Astrocyte (in vitro differentiated cells and primary cell): ENCODE measurements at places on chromosomes 3 and 15. TPM values are rescaled to one million over a fixed set of nuclear protein-coding genes. Genes with fewer than 3 reads are reported as not detected.
A peak's percentile ranks its signal among the peaks of the same experiment; 100 is the strongest.

The TMEM40 gene
- total RNA-seq, result 1.3 and 2.0 TPM in 2 replicates

The CCDC54 gene
- total RNA-seq, result not detected in 2 replicates

The RYR3 gene
- 0.91 and 1.5 TPM in 2 replicates for total RNA-seq

The CPN2 gene
- not detected in 2 replicates for total RNA-seq

The NLGN1 gene
- total RNA-seq, result 0.91 and 1.2 TPM in 2 replicates

The GRK7 gene
- total RNA-seq, result not detected in 2 replicates

DNA sequence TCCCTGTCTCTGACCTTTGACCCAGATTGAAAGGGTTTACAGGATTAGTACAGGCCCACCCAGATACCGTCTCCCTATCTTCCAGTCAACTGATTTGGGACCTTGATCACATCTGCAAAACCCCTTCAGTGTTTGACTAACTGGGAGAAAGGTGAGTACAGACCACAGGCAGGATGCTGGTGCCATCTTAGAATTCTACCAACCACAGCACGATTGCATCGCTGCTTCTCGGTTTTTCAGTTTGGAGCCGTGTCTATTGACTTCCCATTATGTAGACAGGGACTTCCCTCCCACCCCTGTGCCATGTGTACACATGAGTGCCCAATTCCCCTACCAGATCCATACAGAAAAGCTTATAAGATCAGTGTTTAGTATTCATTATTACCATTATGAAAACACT is 6.6 kb upstream of the KLF13 start:
- no peak for DNase-seq
- no peaks in the 10 kb centered on the region for H3K36me3 ChIP-seq
- no peak overlapping the region for H3K4me3 ChIP-seq
- H3K27me3 ChIP-seq, result peaks cover 6% of the 10 kb centered on the region

DNA sequence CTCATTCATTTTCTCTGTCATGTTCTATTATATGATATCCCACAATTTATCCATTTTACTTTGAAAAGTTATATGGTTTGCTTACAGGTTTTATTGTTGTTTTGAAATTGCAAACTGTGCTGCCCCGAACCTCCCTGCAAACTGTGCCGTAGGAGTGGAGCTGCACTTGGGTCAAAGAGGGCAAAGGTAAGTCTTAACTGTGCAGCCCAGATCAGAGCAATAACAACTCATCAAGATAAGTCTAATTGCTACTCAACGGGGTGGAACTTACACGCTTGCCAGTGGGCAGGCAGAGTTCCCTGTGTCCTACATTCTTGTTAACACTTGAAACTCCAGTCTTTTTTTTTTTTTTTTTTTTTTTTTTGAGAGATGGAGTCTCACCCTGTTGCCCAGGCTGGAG is 33.2 kb downstream of the ZDHHC19 start:
- H3K4me1 ChIP-seq, result peaks cover 10% of the 10 kb centered on the region
- no peak for DNase-seq
- no peaks in the 10 kb centered on the region for H3K36me3 ChIP-seq
- H3K27me3 ChIP-seq, result no peaks in the 10 kb centered on the region
- H3K27ac ChIP-seq, result no peak overlapping the region

- no peaks in the 10 kb centered on the region for H3K36me3 ChIP-seq
- no peaks in the 10 kb centered on the region for H3K27me3 ChIP-seq
- peaks cover 17% of the 10 kb centered on the region for H3K4me1 ChIP-seq
These were observed 65.2 kb downstream of the SLCO2A1 start for GRCh38 chr3:133964547-133964946.

GRCh38 chr3:72369681-72370080 is 478.6 kb downstream of the SHQ1 start:
- no peak overlapping the region for H3K4me3 ChIP-seq
- H3K4me1 ChIP-seq, result no peaks in the 10 kb centered on the region
- H3K27ac ChIP-seq, result no peak overlapping the region
- H3K36me3 ChIP-seq, result no peaks in the 10 kb centered on the region

GRCh38 chr3:105615814-105616213 is 249.1 kb downstream of the ALCAM start:
- DNase-seq, result no peak
- H3K36me3 ChIP-seq, result no peaks in the 10 kb centered on the region
- no peak overlapping the region for H3K4me3 ChIP-seq
- H3K4me1 ChIP-seq, result no peaks in the 10 kb centered on the region

- no peak overlapping the region for H3K27ac ChIP-seq
- H3K36me3 ChIP-seq, result no peaks in the 10 kb centered on the region
- H3K27me3 ChIP-seq, result no peaks in the 10 kb centered on the region
- DNase-seq, result peak; percentile 78
- H3K4me3 ChIP-seq, result no peak overlapping the region
- no peaks in the 10 kb centered on the region for H3K4me1 ChIP-seq
These were observed 60.7 kb upstream of the ALDH1A3 start for GRCh38 chr15:100818927-100819326.

DNA sequence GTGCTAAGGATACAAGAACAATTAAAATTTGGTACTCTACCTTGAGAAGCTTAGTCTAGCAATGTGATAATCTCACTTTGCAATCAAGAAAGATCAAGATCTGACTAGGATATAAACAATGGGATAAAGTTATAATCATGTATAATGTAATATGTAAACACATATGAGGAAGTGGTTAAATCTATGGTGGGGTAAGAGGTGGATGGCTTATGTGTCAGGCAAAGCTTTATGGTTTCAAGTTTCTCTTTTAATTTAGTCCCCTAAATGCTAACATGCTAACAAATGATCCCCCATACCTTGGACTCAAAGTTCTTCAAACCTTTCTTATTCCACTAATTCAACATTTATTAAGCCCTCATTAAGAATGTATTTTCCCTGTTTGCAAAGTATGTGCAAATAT is 2.5 kb downstream of the RSL24D1 start:
- DNase-seq, result no peak
- H3K27ac ChIP-seq, result no peak overlapping the region
- H3K36me3 ChIP-seq, result peaks cover 21% of the 10 kb centered on the region
- H3K4me1 ChIP-seq, result peaks cover 11% of the 10 kb centered on the region

- H3K27ac ChIP-seq, result no peak overlapping the region
- no peaks in the 10 kb centered on the region for H3K36me3 ChIP-seq
- DNase-seq, result peak; percentile 23
- no peaks in the 10 kb centered on the region for H3K27me3 ChIP-seq
- no peak overlapping the region for H3K4me3 ChIP-seq
These were observed 293.6 kb upstream of the MDFIC2 start for GRCh38 chr3:70606018-70606417.

- H3K36me3 ChIP-seq, result no peaks in the 10 kb centered on the region
- no peak overlapping the region for H3K4me3 ChIP-seq
- no peak overlapping the region for H3K27ac ChIP-seq
- no peak for DNase-seq
- H3K4me1 ChIP-seq, result peaks cover 9% of the 10 kb centered on the region
These were observed 50.3 kb downstream of the SPATA12 start for GRCh38 chr3:57110798-57111197.

GRCh38 chr15:99895956-99896311 is 162.7 kb upstream of the LYSMD4 start:
- H3K36me3 ChIP-seq, result no peaks in the 10 kb centered on the region
- no peak overlapping the region for H3K4me3 ChIP-seq
- no peaks in the 10 kb centered on the region for H3K4me1 ChIP-seq
- no peak for DNase-seq
- no peak overlapping the region for H3K27ac ChIP-seq

DNA sequence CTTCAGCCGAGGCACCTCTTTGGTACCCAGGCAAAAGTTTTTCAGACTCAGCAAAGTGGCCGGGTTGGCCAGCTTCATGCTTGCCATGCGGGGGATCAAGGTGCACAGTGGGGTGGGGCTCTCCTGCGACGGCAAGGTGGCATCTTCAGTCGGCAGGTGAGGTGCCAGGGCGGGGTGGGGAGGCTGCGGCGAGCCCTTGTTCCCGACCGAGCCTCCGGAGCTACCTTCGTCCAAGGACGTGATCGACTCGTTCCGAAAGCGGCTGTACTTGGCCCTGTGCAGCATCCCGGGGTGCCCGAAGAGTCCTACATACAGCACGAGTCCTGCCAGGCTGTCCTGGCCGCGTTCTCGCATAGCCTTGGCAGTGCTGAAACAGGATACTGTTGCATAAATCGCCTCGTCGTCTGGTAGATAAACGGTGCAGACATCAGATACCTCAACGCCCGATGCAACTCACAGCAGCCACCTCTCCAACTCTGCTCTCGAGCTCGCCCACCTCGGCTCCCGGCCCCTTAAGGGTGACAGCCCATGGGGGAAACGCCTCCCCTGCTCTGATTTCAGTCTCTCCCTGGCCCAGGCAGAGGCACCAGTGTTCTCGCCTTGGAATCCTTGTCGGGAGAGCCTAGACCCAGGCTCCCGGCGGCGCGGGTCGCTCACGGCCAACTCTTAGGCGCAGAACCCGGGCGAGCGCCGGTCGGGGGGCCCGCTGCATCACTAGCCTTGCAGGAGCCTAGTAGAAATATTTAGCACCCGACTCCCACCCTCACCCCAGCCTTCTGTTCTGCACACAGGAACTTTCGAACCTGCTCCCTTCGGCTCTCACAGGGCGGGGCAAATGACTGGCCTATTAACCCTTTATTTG is 826 bp downstream of the SHC4 start:
- peaks cover 27% of the 10 kb centered on the region for H3K4me1 ChIP-seq
- no peaks in the 10 kb centered on the region for H3K36me3 ChIP-seq
- no peaks in the 10 kb centered on the region for H3K27me3 ChIP-seq

DNA sequence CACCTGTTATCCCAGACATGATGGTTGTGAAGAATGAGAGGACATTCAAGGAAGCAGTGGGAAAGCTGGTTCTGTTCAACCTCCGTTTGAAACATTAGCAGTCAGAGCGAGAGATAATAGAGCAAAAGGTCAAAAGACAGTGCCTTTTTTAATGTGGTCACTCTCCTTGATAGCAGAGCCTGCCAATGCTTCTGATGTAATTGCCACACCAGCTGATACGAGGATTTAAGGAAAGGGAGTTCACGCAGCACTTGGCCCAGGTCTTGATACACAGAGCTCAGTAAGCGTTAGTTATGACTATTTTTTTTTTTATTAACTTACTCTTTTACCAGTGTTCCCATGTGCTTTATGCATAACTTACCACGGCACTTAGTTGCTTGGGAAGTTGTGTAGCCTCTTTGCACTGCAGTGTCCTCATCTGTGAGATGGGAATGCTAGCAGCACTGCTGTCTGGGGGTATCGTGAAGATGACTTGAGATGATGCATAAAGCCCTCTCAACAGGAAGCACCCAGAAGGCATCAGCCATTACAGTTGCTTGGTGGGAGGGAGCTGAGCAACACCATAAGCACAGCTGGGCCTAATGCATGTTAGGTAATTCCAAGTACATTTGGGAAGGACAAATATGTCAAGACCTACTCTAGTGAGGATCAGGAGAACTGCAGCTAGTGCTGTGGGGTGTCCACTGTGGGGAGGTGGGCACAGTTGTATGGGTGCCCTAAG is 123.3 kb upstream of the RASGRP1 start:
- no peaks in the 10 kb centered on the region for H3K36me3 ChIP-seq
- DNase-seq, result no peak
- no peaks in the 10 kb centered on the region for H3K27me3 ChIP-seq
- H3K27ac ChIP-seq, result no peak overlapping the region

- H3K36me3 ChIP-seq, result peaks cover 6% of the 10 kb centered on the region
- no peak overlapping the region for H3K27ac ChIP-seq
- peak; percentile 47 for DNase-seq
- no peaks in the 10 kb centered on the region for H3K27me3 ChIP-seq
- no peak overlapping the region for H3K4me3 ChIP-seq
- H3K4me1 ChIP-seq, result peaks cover 20% of the 10 kb centered on the region
These were observed 10.0 kb downstream of the UBR1 start for GRCh38 chr15:43095708-43096347.

DNA sequence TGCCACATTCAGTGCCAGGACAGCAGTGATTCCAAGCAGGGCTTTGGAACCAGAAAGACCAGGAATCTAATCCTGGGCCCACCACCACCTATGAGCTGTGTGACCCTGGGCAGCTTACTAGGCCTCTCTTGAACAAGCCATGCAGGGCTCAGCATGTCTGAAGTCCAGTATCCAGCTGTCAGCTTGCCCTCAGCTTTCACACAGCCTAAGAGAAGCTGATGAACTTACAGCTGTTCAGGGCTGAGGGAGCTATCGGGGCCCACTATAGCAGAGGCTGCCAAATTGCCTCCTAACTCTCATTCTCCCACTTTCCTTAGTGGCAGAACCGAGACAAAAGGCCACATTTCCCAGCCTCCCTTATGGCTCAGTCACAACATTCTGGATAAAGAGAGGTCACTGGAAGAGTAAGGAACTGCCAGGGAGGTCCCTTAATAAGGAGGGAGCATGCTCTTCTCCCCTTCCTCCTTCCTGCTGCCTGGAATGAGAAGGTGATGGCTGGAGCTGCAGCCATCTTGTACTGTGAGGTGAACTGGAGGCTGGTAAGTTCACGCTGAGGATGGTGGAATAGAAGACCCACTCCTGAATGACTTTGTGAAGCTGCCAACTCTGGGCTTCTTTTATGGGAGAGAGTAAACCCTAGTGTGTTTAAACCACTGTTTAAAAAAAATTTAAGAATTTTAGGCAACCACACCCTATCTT is 34.5 kb downstream of the FEM1B start:
- peaks cover 31% of the 10 kb centered on the region for H3K4me1 ChIP-seq
- H3K27me3 ChIP-seq, result no peaks in the 10 kb centered on the region
- H3K4me3 ChIP-seq, result no peak overlapping the region
- H3K27ac ChIP-seq, result peak overlapping the region; percentile 61
- no peak for DNase-seq

DNA sequence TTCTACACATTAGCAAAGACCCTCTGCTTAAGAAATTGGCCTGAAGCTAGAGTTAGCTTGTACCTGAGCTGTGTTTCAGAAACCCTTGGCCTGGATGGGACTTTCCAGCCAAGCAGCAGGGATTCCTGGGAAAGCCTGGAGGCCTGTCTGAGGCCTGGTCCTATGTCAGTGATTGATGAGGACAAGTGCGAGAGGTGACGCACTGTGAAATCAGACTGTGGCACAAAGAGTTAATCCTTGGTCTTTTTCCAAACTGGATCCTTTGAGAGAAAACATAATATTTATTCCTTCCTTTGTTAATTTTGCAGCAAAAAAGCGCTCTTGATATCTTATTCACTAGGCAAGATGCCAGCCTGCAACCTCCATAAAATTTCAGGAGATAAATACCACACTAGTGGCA is 225.0 kb upstream of the ATP11B start:
- DNase-seq, result peak; percentile 23
- H3K4me1 ChIP-seq, result peaks cover 4% of the 10 kb centered on the region
- no peak overlapping the region for H3K27ac ChIP-seq
- H3K27me3 ChIP-seq, result no peaks in the 10 kb centered on the region
- no peaks in the 10 kb centered on the region for H3K36me3 ChIP-seq
- H3K4me3 ChIP-seq, result no peak overlapping the region

GRCh38 chr15:25543196-25543595 is 104.4 kb upstream of the UBE3A start:
- DNase-seq, result peak; percentile 51
- H3K4me1 ChIP-seq, result peaks cover 6% of the 10 kb centered on the region
- H3K4me3 ChIP-seq, result no peak overlapping the region
- H3K36me3 ChIP-seq, result no peaks in the 10 kb centered on the region
- no peaks in the 10 kb centered on the region for H3K27me3 ChIP-seq
